ENCODE measurements at places on chromosomes 4 and X.

- no peak for DNase-seq
Observed at GRCh38 chr4:159145992-159146330, 43.1 kb downstream of the RAPGEF2 start.

GRCh38 chr4:142596595-142596994 lies 249.5 kb downstream of the INPP4B start:
- no peak for DNase-seq

- DNase-seq, result no peak
Observed at GRCh38 chr4:48681856-48682255, 98.2 kb downstream of the FRYL start.

DNA sequence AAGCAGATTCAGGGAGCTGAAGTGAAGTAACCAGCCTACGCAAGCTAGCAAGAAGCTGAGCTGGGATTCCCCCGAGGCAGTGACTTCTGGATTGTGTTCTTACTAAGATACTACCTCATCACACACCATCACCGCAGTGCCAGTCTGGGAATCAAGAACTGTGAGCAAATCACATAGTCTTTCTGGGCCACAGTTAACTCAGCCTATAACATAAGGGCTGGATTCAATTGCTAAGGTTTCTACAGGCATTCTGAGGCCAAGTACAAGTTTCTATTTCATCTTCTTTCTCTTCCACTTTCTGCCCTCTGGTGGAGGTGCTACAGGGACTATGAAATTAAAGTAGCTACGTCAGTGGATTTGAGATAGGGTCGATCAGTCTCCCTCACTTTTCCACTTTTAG lies 1.4 kb upstream of the CORIN start:
- DNase-seq, result no peak

GRCh38 chrX:21973321-21974010 lies 33.0 kb downstream of the SMS start:
- DNase-seq, result no peak

DNA sequence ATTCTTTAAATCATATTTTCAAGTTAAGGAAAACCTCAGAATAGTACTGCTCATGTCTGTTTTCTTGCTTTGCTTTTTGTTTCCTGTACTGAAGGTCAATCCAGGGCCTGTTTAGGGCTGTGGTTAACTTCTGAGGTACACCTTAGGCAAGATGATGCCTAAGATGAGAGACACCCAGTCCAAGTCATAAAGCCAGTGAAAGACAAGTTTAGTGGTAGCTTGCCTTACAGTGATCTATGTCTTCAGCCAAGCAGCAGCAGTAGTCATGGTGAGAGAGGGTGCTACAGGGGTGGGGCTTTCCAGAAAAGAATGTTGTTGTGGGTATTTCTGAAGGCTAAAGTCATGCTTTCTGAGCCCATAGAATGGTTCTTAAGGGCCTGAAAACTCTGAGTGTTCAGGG lies 173.7 kb downstream of the VSIG4 start:
- DNase-seq, result no peak

GRCh38 chr4:79294064-79294463 lies 31.8 kb downstream of the NAA11 start:
- DNase-seq, result no peak

- DNase-seq, result peak; percentile 83
Observed at GRCh38 chr4:7021930-7022664, 21.1 kb upstream of the TADA2B start.

- DNase-seq, result no peak
Observed at GRCh38 chrX:153667956-153668396, 5.6 kb downstream of the PNCK start.

- no peak for DNase-seq
Observed at GRCh38 chrX:139784807-139785206, 76.8 kb upstream of the MCF2 start.

DNA sequence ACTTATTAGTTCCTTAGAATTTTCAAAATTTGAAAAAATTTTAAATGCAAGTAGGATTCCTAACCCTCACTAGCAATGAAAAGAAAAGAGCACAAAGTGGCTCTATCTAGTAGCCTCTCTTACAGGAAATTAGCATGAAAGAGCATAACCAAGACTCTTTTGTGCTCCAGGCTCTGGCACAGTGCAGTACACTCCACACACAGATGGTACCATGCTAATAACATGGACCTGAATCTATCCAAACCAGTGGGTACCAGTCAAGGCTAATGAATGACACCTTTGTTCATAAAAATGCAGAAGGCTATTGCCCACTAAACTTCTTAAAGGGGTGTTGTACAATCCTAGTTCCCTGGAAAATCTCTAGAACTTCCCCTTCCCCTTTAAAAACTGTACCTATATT lies 119.0 kb downstream of the MANBA start:
- no peak for DNase-seq

GRCh38 chr4:70778888-70779422 lies 57.2 kb downstream of the RUFY3 start:
- no peak for DNase-seq

DNA sequence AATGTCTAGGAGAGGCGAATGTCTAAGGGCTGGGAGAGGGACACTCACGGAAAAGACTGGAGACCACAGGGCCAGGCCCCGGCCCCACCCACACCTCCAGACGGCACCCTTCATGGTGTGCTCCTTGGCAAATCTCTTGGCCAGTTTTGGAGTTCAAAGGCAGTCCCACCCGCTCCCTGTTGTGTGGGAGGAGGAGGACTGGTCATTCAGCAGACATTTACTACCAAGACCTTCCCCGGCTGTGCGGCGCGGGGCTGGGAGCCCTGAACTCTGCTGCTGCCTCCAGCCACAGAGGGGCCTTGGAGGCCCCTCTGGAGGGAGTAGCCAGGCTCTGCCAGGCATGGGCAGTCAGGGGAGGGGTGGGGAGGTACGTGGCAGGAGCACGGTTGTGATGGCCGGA lies 8.7 kb upstream of the TBC1D14 start:
- no peak for DNase-seq

DNA sequence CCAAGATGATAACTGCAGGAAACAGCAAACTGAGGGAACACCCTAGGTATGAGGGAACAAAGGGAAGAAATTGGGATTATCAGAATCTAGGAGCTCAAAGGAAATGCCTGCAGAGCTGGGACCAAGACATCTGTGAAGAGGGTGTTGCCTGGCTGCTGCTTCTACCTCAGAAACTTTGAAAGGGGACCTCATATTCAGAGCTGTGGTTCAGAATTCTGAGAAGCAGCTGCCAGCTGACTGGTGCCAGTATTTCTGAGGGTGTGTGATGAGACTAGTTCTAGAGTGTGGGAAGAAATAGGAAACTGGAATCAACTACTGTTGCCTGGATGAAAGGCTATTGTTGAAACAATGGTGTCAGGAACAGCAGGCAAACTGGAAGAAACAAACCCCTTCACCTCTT lies 8.5 kb downstream of the FAAH2 start:
- DNase-seq, result no peak

- DNase-seq, result no peak
Observed at GRCh38 chr4:87915621-87916020, 59.9 kb upstream of the SPP1 start.

GRCh38 chrX:136246201-136246600 lies 5.0 kb downstream of the MAP7D3 start:
- DNase-seq, result no peak

DNA sequence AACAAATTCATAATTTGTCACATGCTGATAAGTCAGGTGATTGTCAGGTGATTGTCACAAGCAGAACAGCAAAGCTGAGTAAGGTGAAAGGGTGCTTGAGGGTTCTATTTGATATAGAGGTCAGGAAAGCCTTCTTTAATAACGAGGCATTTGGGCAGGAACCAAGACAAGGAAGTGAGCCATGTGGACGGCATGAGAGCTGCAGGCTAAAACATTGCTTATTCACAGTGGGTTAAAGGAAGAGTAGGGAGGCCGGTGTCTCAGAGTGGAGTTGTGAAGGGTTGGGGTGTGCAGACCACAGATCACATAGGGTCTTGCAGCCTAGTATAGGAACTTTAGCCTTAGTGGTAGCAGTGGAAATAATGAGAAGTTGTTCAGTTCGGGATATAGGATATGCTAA lies 31.3 kb upstream of the CYP2U1 start:
- DNase-seq, result no peak

DNA sequence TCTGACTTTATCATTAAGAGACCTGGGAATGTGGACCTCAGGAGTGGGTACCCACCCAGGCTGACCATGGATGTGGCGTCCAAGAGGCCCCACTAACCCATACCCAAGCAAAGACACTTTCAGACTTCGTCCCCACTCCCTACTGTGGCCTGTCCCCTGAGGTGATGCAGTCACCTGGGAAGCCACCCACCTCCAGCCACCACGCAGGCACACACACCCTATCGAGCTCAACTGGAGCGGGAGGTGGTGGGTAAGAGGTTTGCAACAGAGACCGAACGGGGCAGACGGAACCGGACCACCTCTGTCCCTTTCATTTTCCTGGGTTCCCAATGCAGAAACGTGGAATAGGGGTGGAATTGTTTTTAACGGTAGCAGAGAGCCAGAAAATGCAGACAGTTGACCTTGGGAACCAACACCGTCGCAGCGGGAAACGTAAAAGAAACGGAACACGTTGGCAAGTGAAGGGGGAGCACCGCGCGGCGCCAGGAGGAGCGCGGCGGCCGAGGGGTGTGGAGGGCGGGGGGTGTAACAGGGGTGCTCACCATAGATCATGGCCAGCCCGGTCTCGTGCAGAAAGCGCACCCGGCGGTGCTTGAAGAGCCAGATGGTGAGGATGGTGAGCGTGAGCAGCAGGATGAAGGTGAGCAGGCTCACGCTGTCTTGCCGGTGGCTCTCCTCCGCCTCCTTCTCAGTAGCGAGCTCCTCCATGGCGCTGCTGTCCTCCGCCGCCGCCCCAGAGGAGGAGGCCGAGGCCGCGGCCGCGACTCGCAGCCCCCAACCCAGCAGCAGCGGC lies 559 bp downstream of the SLC9A7 start:
- no peak for DNase-seq

GRCh38 chr4:57037982-57038604 lies 59.4 kb downstream of the POLR2B start:
- no peak for DNase-seq

GRCh38 chrX:29913647-29914046 lies 301.7 kb upstream of the MAGEB2 start:
- no peak for DNase-seq

DNA sequence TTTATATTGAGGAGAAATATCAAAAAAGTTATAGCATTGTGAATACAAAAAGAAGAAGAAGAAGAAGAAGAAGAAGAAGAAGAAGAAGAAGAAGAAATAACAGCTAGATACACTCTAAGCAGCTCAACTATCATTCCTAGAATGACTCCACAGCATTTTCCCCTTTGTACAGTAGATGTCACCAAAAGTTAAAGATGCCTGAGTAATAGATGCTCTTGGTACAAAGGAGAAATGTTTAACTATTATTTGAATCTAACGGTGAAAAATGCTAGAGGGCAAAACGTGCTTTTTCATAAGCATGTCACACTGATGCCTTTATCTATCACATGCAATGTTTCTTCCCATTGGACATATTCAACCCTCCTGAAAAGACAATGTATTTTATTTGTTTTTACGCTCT lies 178.4 kb upstream of the GPRIN3 start:
- DNase-seq, result no peak

DNA sequence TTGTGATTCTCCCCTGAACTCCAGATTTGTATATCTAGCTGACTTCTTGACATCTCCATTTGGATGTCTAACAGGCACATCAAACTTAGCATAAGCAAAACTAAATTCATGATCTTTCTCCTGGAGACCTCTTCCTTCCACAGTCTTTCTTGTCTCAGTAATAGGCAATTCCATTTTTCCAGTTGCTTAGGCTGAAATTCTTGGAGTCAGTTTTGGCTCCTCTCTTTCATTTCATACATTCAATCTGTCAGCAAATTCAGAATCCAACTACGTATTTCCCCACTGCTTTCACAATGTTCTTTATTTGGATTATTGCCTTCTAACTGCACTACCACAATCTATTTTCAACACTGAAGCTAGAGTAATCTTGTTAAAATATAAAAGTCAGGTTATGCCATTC lies 219.9 kb upstream of the GLRA2 start:
- no peak for DNase-seq

DNA sequence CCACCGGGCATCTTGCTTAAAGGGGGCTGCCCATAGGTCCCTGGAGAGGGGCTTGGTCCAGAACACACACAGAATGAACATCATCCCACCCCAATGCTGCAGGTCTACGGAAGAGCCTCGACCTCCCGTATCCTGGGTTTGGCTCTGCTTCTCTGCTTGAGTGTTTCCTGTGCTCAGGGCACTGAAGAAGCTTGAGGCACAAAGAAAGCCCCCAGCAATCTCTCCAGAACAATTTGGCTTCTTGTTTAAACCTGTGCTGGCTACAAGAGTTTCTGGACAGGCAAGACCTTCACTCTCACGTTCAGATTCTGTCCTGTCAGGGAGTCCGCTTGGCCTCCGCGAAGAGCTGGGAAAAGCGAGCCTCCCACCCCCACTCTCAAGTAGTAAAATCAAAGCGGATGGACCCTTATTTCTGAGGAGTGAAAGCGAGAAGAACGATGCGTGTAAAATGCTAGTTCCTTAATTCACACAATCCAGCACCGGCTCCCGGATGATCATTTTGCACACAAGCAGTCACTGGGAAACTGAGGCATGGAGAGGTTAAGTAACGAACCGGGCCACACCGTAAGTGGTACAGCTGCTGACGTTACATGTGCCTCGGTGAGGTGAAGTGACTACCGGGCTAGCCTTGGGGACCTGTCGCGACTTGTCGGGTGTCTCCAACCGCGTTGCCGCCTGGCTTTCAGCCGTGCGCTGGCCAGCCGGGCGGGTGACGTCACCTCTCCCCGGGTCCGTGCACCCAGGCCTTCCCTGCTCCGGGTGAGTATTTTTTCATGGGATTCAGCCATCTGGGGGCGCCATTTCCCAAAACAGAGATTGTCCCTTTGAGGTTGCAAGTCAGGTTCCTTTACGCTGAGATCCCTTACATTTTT lies 3.1 kb upstream of the SFRP2 start:
- DNase-seq, result no peak

GRCh38 chr4:20698382-20698781 lies 1.9 kb upstream of the PACRGL start:
- no peak for DNase-seq

DNA sequence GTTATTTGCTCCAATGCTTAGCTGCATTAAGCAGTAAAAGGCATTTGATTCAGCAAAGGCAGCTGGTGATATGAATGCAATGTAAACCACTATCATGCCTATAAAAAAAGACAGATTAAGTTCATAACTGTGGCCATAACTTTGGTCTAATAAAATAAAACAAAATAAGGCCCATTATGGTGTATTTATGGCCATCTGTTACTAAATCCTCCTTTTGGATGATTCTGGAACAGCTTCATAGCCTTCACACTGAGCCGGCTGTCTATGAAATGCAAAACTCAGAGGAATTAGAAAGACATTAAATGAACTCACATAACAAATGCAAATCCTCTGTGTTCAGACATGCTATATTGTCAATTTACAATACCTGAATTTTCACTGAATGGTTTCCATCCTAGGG lies 223.7 kb upstream of the FAT4 start:
- DNase-seq, result no peak

GRCh38 chr4:76624931-76625715 lies 190.1 kb downstream of the SHROOM3 start:
- no peak for DNase-seq

DNA sequence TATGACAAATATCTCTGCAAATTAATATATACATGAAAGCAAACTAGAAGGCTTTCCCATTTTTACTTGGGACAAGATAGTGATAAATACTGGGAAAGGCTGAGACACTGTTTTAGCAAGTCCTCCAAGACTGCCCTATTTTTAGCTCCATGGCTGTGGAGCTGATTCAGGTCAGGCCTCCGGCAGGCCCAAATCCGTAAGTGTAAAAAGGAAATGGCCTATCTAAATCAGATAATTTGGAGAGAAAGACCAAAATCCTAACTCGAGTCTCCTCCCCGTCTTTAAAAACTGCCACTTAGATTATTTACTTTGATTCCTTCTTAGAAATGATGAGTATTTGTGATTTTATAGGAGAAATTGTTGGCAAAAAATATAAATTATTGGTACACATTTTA lies 2.9 kb downstream of the OTUD4 start:
- no peak for DNase-seq

Data from GM04503 (cell line).